ENCODE measurements at places on chromosomes 7 and 10. TPM values are rescaled to one million over a fixed set of nuclear protein-coding genes. Genes with fewer than 3 reads are reported as not detected.
A peak's percentile ranks its signal among the peaks of the same experiment; 100 is the strongest.

The ZNF727 gene
- total RNA-seq = not detected

The C10orf67 gene
- not detected for total RNA-seq

The CTNNA3 gene
- total RNA-seq = not detected

The OPALIN gene
- not detected for total RNA-seq

The NRAP gene
- total RNA-seq = not detected

The WDR86 gene
- 0.11 TPM for total RNA-seq

The HOXA1 gene
- total RNA-seq = 0.20 TPM

The SLC35G1 gene
- 4.5 TPM for total RNA-seq

GRCh38 chr10:132376394-132376851 lies 20.6 kb upstream of the PWWP2B start:
- no peak for DNase-seq

- DNase-seq = no peak
Observed at GRCh38 chr10:112173206-112173605, 10.4 kb downstream of the GPAM start.

DNA sequence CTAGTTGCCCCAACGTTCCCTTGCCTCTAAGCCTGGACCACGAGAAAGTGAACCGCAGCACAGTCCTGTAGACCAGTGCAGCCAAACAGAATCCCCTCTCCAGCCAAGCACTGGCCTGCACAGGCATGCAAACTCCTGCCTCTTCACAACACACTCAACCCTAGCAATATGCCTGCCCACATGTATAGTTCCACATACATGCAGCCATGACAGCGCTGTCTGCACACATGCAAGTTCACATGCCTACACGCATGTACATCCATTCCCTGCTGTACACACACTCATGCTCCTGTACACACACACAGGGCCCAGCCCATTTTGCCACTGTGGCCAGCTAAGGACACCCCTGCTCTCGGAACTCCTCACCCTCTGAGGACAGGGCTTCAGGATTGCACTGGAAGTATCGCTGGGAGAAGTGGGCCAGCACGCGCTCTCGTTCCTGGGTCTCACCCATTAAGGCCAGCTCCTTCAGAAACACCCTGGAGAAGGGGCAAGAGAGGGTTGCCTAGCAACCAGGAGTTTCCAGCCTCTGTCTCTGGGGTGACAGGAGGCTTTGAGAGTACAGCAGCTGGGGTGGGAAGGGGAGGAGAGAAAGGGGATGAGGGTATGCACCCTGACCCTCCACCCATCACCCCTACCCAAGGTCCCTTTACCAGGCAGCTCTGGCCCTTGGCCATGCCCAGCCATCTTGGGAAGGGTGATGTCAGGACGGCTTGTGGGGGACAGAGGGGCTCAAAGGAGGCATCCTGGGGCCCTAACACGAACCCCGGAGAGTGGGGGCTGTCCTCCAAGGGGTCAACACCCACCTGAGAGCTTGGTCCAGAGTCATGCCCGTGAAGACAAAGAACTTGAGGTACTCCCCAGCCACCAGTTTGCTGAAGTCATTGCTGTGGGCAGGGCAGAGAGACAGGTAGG lies 7.0 kb downstream of the PSD start:
- no peak for DNase-seq

- DNase-seq = no peak
Observed at GRCh38 chr7:1052031-1052818, 7.9 kb downstream of the GPR146 start.

GRCh38 chr10:21516242-21517131 lies 9.0 kb downstream of the SKIDA1 start:
- DNase-seq = no peak

GRCh38 chr7:100386940-100387339 lies 13.7 kb downstream of the PILRA start:
- no peak for DNase-seq

DNA sequence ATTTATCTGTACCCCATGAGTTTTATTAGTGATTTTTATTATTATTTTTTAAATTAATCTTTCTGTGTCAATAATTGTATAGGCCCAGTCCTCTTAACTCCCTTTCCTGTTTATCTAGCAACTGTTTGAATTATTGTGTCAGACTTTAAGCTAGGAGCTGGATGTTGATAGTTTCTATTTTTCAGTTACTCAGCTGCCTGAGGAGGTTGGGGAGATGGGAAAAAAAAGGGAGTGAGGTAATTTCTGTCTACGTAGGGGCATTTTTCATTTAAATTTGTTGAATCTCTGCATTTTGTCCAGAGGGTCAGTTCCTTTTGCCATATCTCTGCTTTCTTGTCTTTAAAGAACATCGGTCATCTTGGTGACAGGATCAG lies 5.0 kb upstream of the ZNF518A start:
- DNase-seq = peak; percentile 48

- DNase-seq = no peak
Observed at GRCh38 chr7:157476654-157477549, 140.1 kb downstream of the DNAJB6 start.

DNA sequence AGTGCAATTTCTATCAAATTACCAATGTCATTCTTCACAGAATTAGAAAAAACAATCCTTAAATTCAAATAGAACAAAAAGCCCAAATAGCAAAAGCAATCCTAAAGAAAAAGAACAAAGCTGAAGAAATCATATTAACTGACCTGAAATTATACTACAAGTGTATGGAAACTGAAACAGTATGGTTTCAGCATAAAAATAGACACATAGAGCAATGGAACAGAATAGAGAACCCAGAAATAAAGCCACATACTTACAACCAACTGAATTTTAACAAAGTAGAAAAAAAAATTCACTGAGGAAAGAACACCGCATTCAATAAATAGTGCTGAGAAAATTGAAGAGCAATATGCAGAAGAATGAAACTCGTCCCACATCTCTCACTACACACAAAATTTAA lies 142.0 kb upstream of the CHRM2 start:
- no peak for DNase-seq

DNA sequence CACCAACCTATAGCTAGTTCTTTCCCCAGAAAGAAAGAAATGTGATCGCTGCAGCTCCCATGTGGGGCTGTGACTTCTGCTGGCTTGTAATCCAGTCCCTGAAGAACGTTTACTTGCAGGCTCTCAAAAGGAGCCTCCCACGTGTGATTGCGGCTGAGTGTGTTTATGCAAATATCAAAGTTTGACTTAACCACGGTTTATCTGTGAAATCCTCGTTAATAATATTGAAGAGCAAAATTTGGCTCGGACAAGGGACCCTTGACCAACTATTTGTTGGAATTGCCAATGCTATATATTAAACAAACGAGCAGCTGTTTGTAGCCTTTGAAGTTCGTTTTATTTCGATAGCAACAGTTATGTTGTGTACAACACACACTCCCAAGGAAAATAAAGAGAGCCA lies 470.1 kb upstream of the NRP1 start:
- no peak for DNase-seq

GRCh38 chr7:45158471-45158870 lies 880 bp downstream of the RAMP3 start:
- no peak for DNase-seq

DNA sequence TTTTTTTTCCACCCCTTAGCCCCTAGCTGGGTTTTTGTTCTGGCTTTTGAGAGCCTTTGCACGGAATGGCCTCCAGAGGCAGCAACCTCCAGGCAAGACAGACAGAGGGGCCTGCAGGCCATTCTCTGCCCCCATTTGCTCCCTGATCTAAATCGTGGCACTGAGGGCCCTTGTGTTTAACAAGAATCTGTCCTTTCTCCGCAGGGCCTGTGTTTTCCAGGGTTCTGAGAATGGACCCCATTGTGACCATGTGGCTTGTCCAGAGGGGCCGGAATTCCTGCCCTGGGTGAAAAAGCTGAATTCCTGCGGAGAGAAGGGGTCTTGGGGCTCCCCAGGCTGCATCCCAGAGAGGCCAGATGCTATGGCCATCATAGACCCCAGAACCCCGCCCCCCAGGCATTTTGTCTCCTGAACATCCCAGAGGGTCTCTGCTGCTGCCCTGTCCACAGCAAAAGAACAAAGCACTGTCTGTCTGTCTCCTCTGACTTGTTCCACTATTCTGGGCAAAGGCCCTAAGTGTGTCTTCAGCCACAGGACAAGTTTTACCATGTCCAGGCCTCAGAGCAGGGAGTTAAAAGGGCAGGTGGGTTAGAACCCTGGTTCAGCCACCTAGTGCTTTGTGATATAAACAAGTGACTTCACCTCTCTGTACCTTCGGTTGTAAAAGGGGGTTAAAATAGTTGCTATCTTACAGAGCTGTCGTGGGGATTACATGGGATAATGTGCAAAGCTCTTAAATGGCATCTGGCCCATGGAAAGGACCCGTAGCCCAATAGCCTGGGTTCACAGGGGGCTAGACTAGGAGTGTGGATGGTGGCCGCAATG lies 155.6 kb downstream of the SH3PXD2A start:
- DNase-seq = no peak

GRCh38 chr7:134514663-134515062 lies 12.7 kb upstream of the AKR1B10 start:
- DNase-seq = peak; percentile 66

GRCh38 chr10:14047431-14047830 lies 283.3 kb downstream of the FRMD4A start:
- DNase-seq = no peak

GRCh38 chr10:30324448-30325110 lies 24.5 kb downstream of the MTPAP start:
- DNase-seq = no peak

- DNase-seq = no peak
Observed at GRCh38 chr10:16520900-16521299, 779 bp downstream of the C1QL3 start.

GRCh38 chr7:27205325-27206280 lies 5.7 kb upstream of the HOXA13 start:
- no peak for DNase-seq

DNA sequence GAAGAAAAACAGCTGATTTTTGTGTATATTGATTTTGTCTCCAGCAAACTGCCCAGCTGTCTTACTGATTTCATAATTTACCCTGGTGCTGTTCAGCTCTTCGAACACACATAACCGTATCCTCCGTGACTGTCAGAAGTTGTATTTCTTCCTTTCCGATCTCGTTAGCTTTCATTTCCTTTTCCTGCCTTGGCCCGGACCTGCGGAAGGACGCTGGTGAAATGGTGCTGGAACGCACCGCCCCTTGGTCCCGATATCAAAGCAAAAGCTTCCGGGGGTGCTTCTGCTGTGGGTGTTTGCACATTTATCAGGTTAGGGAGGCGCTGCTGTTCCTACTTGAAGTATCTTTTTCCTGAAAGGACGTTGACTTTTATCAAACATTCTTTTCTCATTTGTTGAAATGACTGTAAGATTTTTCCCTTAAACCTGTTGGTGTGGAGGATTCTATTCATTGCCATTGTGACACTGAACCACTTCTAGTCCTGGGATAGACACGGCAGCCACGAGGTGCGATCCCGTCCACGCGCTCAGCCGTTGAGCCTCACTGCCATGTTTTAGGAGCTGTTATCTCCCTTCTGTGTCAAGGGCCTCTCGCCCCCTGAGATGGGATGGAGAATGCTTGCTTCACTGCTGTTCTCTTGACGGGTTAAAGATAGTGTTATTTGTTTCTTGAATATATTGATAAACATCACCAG lies 72.6 kb downstream of the FOXL3 start:
- no peak for DNase-seq

DNA sequence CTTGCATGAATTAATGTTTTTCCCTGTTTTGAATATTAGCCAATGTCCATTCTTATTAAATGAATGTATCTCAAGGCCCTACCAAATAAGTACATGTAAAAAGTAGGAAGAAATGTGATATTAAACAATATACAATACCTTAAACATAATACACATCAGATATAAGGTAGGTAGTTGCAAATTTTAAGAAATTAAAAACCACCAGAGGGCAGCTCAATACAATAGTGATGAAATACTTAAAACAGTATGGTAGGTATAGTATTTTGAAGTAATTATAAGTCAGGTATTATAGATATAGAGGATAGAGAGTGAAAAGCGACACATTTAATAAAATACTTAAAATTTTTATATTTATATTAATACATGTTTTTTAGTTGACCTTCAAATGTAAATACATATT lies 43.6 kb upstream of the CDK14 start:
- no peak for DNase-seq

- DNase-seq = no peak
Observed at GRCh38 chr10:132532749-132533560, 4.6 kb upstream of the INPP5A start.
